Activated CD8-positive, alpha-beta memory T cell treated with anti-CD3 and anti-CD28 coated beads, Interleukin-2, amount 50 U/mL, for 4 hours (primary cell): ENCODE measurements at places on chromosomes 7 and 10.

GRCh38 chr7:141563956-141564623 lies 12.9 kb downstream of the AGK start:
- no peak for DNase-seq

DNA sequence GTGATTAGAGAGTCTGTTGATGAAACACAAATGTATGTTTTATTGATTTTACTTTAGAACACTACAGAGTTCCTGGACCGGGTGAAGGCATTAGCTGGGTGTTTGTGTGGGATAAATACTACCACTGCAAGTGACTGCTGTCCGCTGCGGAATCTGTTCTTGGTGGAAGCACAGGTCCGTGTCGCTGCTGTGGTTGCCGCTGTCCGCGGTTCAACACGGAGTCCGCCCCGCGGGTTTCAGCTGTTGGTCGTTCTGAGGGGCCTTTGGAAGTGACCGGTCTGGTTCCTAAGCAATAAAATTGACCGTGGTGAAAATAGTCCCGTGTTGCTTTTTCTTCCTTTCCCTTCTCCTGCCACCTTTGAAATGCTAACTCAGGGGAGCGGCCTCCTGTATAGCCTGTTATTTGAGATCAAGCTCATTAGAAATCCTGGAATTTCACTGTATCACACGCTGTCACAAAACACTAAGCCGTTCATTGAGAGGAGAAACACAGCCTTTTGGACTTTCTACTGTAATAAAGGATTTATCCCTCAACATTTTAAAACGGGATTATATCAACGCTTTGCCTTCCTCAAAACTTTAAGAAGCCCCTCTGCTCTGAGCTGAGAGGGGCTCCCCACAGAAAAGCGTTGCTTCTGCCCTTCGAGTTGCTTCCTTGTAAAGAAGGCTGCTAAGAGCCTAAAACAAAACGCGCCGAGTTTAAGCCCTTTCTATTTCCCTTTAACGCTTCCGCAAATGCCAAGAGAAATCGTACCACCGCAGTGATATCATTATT lies 2.6 kb downstream of the NKX6-2 start:
- DNase-seq: no peak

DNA sequence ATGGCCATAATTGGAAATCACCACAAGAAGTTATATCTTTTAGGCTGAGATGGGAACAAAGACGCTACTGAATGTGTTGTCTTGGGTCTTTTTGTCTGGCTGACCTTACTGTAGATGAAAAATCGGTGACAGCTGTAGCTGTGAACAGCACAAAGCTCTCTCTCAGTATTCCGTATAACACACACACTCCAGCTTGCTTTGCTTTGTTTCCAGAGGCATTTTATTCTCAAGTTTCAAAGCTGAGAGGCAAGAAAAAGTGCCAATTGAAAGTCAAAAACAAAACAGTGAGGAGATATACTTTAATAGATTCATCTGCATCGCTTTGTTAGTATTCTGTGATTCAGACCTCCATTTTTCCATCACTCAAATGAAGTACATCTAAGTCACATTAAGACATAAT lies 39.6 kb upstream of the CABCOCO1 start:
- no peak for DNase-seq

- no peak for DNase-seq
Measured at GRCh38 chr7:73908123-73908611, 47.2 kb downstream of the TMEM270 start.

- no peak for DNase-seq
Measured at GRCh38 chr7:4297165-4297917, 384.8 kb upstream of the FOXK1 start.

DNA sequence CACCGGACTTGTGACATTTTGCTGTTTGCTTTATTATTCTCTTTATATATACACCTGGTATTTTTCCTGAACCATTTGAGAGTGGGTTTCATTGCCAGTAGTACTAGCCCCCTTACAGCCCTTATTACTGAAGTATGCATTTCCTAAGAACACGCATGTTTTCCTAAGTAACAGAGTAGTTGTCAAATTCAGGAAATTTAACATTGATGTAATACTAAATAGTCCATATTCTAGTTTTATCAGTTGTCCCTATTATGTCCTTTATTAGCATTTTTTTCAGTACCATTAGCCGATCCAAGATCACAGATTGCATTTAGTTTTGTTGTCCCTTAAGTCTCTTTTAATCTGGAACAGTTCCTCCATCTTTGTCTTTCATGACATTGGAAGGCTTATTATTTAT lies 8.0 kb downstream of the KMT2E start:
- no peak for DNase-seq
